Bronchial epithelial cell (primary cell): ENCODE measurements at places on chromosomes 5 and 9.
A peak's percentile ranks its signal among the peaks of the same experiment; 100 is the strongest.

GRCh38 chr5:2746561-2747032 lies 4.9 kb downstream of the IRX2 start:
- DNase-seq, result peak; percentile 57

DNA sequence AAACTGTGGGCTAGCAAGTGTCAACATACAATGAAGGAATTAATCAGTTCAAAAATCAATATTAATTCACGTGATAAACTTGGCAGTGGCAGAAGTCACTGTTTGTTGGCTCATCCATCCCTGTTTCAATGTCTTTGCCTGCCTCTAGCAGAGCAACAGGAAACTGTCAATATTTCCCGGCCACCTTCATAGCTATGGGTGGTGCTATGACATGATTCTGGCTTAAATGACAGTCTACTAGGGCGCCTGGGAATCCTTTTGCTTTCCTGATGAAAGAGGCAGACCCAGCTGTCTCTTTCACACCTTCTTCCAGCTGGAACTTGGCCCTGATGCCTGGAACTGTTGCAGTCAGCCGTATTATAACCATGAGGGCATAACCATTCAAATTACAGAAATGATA lies 72.1 kb upstream of the DNAH5 start:
- DNase-seq, result no peak

- DNase-seq, result no peak
Observed at GRCh38 chr5:75052192-75053053, at the start of gene GCNT4. Gene GCNT4 (minus strand): TSS chr5:75052558. CDS start chr5:75030037, 22,521 bp downstream.

DNA sequence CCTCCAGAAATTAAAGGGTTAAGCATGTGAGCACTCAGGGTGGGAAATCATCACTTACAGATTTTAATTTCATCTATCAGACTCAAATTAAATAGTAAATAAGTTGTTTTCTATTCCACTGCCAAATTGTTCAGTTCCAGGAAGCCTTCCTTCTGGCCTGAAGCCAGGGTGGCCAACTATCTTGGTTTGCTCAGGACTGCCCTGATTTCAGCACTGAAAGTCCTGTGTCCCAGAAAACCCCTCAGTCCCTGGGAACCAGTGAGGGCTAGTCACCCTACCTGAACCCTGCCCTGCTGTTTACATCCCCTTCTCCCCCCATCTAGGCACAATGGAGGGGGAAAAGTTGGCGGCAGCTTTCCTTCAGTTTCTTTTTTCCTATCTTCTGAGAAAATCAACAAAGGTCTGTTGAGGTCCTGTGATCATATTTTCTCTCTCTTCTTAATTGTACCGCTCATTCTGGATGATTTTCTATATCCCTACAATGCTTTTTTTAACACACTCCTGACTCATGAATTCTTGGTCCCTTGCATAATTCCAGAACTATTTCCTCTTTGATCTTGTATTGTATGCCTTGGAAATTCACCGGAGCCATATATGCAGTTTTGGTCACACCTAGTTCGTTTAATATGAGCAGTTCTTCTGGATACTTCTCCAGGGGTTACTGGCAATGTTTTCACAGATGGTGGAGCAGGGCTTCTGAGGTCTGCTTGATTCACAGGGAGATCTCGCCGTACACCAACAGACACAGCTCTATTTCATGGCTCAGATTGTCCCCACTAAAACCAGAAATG lies 103.8 kb downstream of the MAP1B start:
- DNase-seq, result peak; percentile 84
